ENCODE measurements at places on chromosomes 4 and X.

DNA sequence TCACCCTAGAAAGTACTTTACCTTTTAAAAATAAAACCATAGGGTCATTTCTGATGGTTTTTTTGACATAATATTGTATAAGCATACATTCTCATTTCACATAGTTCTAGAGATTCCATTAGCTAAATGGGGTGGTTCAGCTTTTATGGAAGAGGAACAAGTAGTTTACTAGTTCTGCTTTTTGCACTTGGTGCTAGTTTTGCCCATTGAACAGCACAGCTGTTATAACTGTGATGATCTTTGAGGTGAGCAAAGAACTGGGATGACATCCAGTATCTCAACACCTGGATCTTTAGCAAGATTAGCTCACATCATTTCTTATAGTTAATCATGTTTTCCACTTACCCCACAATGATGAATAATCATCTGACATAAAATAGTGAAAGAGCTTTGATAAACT lies 40.9 kb downstream of the MOB1B start:
- DNase-seq = no peak

- DNase-seq = no peak
These were observed 204.8 kb downstream of the TRAM1L1 start for GRCh38 chr4:116880625-116881024.

- DNase-seq = no peak
These were observed 61.7 kb upstream of the GUCY1A1 start for GRCh38 chr4:155604718-155605626.

DNA sequence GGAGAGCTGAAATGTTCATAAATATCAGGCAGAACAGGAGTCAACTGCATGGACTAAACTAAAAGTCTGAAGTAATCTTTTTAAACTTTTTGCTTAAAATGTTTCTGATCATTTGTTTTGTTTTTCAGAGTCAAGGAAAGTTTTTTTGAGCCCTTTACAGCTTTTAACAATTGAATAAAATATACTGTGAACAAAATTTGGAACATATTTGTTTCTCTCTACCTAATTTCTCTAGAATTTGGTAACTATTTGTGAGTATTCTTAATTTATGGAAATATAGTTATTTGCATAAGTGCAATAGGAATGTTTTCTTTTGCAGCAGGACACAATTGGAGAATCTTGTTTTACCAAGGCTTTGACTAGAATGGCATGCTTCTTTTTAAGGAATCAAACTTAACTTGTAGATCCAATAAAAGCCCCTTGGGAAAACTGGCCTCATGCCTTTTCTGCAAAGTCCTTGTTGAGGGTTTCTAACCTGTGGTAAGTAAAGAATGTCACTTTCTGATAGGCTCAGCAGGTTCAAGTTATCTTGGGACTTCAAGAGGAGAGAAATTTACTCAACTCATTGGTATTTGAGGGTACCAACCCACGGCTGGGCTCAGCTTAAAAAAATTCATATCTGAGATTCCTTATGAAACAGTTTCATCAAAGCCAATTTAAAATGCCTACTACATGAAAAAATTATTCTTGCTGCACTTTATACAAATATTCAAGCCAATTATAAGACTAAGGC lies 91.5 kb downstream of the UPRT start:
- no peak for DNase-seq

DNA sequence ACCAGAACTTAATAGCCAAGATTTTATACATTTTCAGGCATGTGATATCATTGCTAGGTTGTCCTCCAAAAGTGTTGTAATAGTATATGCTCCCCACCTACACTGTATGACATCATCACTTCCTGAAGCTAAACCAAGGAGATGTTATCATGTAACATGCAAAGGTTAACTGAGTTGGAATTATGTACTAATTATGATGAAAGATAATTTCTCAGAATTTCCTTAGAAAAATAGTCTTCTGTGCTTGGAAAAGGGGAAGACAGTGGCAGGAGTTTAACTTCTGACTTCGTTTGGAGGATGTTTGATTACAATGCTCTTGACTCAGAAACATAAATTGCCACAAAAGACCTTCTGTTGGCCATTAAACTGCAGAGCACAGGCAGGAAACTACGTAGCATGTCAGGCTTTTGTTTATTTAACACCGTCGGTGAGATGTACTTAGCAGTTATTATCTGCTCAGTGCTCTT lies 83.6 kb upstream of the GUCY1A1 start:
- DNase-seq = no peak

GRCh38 chr4:107050525-107051135 lies 14.5 kb upstream of the DKK2 start:
- DNase-seq = no peak

DNA sequence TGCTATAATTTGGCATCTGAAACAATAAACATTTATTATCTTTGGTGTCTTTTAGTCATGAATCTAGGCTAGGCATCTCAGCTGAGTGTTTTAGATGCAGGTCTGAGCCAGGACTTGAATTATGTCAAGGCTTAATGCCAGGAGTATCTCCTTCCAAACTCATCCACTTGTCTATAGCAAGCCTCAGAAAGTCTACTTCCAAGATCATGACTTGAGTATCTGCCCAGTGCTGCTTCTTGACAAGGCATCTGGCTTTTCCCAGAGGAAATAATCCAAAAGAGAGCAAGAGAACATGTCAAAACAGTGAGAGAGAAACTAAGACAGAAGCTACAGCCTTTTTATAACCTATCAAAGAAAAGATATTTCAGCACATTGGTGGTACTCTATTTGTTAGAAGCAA lies 1052.1 kb upstream of the PCDH10 start:
- DNase-seq = no peak

DNA sequence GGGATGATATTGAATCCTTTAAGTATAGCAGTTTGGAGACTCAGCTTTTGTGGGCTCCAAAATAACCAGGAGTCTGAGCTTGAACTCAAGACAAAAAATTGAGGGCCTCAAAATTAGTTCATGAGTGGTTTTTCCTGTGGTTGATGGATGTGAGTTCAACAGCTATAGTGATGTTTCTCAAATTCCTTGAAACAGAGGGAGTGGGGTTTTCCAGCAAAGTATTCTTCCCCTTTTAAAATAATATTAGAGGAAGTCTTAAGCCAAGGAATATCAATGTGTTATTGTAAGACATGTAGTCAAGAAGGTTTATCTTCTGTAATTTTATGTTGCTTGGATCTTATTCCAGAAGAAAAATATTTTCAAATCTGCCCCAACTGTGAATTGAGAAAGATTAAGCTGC lies 10.6 kb downstream of the OTC start:
- no peak for DNase-seq

Data from stimulated activated CD4-positive, alpha-beta T cell treated with anti-CD3 and anti-CD28 coated beads, Interleukin-1b, Interleukin-23, amount 100 ng/mL, for 24 hours (primary cell).